Kidney (tissue), 22 donors: ENCODE measurements at places on chromosomes 11 and 22. TPM values are rescaled to one million over a fixed set of nuclear protein-coding genes. Genes with fewer than 3 reads are reported as not detected.
A peak's percentile ranks its signal among the peaks of the same experiment; 100 is the strongest.

DNA sequence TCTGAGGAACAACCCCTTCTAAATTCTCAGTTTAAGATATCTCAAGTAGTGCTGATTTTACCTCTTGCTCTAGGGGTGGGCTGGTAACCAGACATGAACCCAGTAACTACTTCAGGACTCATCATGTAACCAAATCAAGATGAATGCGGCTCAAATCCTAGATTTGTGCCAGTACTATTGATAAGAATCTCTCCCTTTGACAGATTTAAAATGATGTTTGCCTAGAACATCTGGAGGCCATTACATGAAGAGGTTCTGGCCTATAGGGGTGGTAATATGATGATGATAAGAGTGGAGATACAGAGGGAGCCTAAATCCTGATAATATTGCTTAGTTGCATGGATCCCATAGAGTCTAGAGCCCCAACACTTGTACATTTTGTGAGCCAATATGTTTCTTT is 672.6 kb upstream of the ANO5 start:
- no peaks in the 10 kb centered on the region for H3K4me1 ChIP-seq
- no peaks in the 10 kb centered on the region for H3K27me3 ChIP-seq
- DNase-seq, result no peak
- H3K36me3 ChIP-seq, result no peaks in the 10 kb centered on the region
- no peak overlapping the region for H3K27ac ChIP-seq
- H3K4me3 ChIP-seq, result no peak overlapping the region

DNA sequence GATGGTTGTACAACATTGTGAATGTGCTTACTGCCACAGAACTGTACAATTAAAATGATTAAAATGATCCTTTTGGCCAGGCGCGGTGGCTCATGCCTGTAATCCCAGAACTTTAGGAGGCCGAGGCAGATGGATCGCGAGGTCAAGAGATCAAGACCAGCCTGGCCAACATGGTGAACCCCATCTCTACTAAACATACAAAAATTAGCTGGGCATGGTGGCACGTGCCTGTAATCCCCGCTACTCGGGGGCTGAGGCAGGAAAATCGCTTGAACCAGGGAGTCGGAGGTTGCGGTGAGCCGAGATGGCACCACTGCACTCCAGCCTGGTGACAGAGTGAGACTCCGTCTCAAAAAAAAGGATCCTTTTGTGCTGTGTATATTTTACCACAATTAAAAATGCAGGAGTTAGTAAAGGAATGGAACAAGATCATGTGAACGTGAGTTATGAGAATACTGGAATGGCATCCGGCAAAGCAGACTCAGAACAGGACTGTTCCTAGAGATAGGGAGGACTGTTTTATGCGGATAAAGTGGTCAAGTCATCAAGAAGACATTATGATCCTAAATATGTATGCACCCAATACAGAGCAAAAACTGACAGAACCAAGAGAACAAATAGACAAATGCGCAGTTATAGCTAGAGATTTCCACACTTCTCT is 58.0 kb upstream of the CLDN5 start:
- H3K27me3 ChIP-seq, result no peaks in the 10 kb centered on the region
- H3K4me1 ChIP-seq, result no peaks in the 10 kb centered on the region
- no peak overlapping the region for H3K27ac ChIP-seq
- no peak for DNase-seq

- no peaks in the 10 kb centered on the region for H3K4me1 ChIP-seq
- no peaks in the 10 kb centered on the region for H3K36me3 ChIP-seq
- no peak for DNase-seq
- no peak overlapping the region for H3K4me3 ChIP-seq
- no peaks in the 10 kb centered on the region for H3K27me3 ChIP-seq
Measured at GRCh38 chr11:74147199-74147929, 23.4 kb downstream of the C2CD3 start.

GRCh38 chr22:43036282-43036829 is 21.4 kb upstream of the PACSIN2 start:
- no peak overlapping the region for H3K4me3 ChIP-seq
- no peaks in the 10 kb centered on the region for H3K36me3 ChIP-seq
- H3K4me1 ChIP-seq, result no peaks in the 10 kb centered on the region
- DNase-seq, result peak; percentile 53

DNA sequence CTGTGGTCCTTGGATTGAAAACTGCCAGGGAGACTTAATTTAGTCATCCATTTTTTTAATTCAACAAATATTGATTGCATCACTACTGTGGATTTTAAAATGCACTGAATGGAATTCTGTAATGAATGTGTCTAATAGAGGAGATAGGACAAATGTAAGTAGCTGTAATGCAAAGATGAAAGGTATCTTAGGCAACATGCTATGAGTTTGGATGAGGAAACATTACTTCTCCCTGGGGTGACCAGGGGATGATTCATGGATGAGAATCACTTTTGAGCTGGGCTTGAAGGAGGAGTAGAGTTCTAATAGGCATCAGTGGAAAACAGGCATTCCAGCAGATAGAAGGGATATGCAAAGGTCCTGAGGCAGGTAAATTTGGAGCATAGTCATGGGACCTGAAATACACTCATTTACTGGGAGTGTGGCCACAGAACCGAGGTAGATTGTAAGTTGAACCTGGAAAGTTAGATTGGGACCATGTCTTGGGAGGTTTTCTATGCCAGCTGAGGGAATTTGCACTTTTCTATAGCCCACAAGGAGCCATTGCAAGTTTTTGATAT is 43.4 kb downstream of the PKNOX2 start:
- H3K27ac ChIP-seq, result no peak overlapping the region
- H3K36me3 ChIP-seq, result no peaks in the 10 kb centered on the region
- H3K4me3 ChIP-seq, result no peak overlapping the region
- no peaks in the 10 kb centered on the region for H3K27me3 ChIP-seq
- DNase-seq, result no peak

GRCh38 chr22:38114484-38115398 is 4.3 kb upstream of the BAIAP2L2 start:
- H3K27ac ChIP-seq, result no peak overlapping the region
- H3K27me3 ChIP-seq, result no peaks in the 10 kb centered on the region
- peaks cover 8% of the 10 kb centered on the region for H3K4me1 ChIP-seq
- H3K36me3 ChIP-seq, result no peaks in the 10 kb centered on the region
- DNase-seq, result peak; percentile 87

Gene MEI1
- 14.6 TPM for total RNA-seq

GRCh38 chr22:19892925-19893324 is 38.3 kb upstream of the GNB1L start:
- no peaks in the 10 kb centered on the region for H3K4me1 ChIP-seq
- H3K27ac ChIP-seq, result no peak overlapping the region
- no peak for DNase-seq
- no peaks in the 10 kb centered on the region for H3K27me3 ChIP-seq

Gene RBX1
- 56.2 TPM for total RNA-seq

Gene MN1
- total RNA-seq, result 3.2 TPM

Gene GGTLC2
- total RNA-seq, result 0.76 TPM

DNA sequence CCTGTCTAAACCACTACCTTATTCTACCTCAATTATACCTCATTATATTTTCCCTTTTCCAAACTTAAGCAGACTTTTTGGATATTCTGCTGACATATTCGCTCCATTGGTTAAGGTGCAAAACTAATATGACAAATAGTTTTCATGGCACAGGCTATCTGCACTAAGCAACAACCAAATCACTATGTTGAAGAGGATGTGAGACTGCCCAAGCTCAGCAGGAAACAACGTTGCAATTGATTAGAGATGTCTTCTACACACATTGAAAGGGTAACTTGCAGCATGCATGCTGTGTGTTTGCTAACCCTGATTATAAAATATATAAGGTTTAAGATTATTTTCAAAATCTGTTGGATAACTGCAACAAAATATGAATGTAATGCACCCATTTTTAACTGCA is 61.6 kb downstream of the STK33 start:
- no peak overlapping the region for H3K4me3 ChIP-seq
- H3K27ac ChIP-seq, result no peak overlapping the region

GRCh38 chr11:74203966-74204365 is 32.9 kb downstream of the PPME1 start:
- no peaks in the 10 kb centered on the region for H3K27me3 ChIP-seq
- no peaks in the 10 kb centered on the region for H3K4me1 ChIP-seq
- no peak overlapping the region for H3K4me3 ChIP-seq
- DNase-seq, result no peak
- no peak overlapping the region for H3K27ac ChIP-seq

DNA sequence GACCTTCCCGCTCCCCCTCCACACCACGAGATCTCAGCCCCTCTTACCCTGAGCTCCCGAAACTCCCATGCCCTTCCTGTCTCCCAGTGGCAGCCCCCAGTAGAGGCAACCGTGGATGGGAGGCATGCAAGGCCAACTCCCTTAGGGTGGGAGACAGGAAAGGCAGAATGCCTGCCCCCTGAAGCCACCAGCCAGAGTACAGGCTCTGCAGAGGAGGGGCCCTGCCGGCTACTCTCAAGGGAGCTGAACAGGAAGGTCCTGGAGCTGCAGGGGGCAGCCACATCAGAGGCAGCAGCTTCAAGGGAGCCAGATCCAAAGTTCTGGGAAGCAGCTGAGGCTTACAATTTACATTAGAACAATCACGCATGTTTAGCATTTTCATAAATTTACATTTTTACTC is 38.3 kb downstream of the PDE2A start:
- H3K4me1 ChIP-seq, result peaks cover 3% of the 10 kb centered on the region
- H3K27ac ChIP-seq, result no peak overlapping the region
- no peak for DNase-seq
- no peak overlapping the region for H3K4me3 ChIP-seq
- peaks cover 6% of the 10 kb centered on the region for H3K27me3 ChIP-seq

Gene C11orf24
- 31.7 TPM for total RNA-seq

DNA sequence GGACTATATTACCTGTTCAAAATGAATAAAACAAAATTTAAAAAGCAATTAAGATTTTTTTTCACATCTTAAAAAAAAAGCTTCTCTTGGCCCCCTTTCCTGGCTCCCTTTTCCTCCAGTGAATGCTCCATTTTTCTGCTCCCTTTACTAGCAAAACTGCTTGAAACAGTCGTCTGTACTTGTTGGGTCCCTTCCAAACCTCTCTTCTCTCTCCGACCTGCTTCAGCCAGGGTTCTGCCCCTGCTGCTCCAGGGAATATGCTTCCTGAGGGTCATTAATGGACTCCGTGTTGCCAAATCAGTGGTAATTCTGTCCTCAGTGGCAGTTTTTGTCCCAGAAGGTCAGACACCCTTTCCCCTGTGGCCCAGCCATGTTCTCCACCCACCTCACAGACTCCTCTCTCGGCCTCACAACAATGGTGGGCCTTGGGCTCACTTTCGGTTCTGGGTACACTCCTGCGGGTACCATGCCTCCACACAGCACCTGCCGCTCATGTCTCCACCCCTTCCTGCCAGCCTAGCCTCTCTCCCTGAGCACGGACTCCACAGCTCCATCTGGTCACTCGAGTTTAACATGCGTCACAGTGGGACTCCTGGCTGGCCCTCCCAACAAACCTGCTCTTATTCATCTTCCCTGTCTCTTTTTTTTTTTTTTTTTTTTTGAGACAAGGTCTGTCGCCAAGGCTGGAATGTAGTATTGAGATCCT is 7.8 kb upstream of the POLR3H start:
- no peaks in the 10 kb centered on the region for H3K27me3 ChIP-seq
- peaks cover 5% of the 10 kb centered on the region for H3K4me1 ChIP-seq
- H3K4me3 ChIP-seq, result no peak overlapping the region
- no peaks in the 10 kb centered on the region for H3K36me3 ChIP-seq
- DNase-seq, result no peak

GRCh38 chr11:103995896-103996295 is 40.5 kb upstream of the DDI1 start:
- H3K27me3 ChIP-seq, result no peaks in the 10 kb centered on the region
- no peaks in the 10 kb centered on the region for H3K36me3 ChIP-seq
- H3K4me1 ChIP-seq, result no peaks in the 10 kb centered on the region
- no peak for DNase-seq

- peak; percentile 47 for DNase-seq
- H3K27me3 ChIP-seq, result peaks cover 6% of the 10 kb centered on the region
- no peaks in the 10 kb centered on the region for H3K36me3 ChIP-seq
- no peak overlapping the region for H3K4me3 ChIP-seq
Measured at GRCh38 chr11:13965337-13965736, 2.8 kb downstream of the SPON1 start.

GRCh38 chr11:123475469-123475868 is 45.4 kb downstream of the GRAMD1B start:
- H3K27ac ChIP-seq, result peak overlapping the region; percentile 69
- no peaks in the 10 kb centered on the region for H3K36me3 ChIP-seq
- peaks cover 8% of the 10 kb centered on the region for H3K4me1 ChIP-seq
- no peak overlapping the region for H3K4me3 ChIP-seq
- no peaks in the 10 kb centered on the region for H3K27me3 ChIP-seq
- peak; percentile 75 for DNase-seq

Gene MAP4K2
- 12.5 TPM for total RNA-seq

- no peak for DNase-seq
- no peaks in the 10 kb centered on the region for H3K4me1 ChIP-seq
- H3K36me3 ChIP-seq, result peaks cover 8% of the 10 kb centered on the region
- H3K27ac ChIP-seq, result peak overlapping the region; percentile 73
- H3K27me3 ChIP-seq, result no peaks in the 10 kb centered on the region
Measured at GRCh38 chr22:28773461-28773867, 969 bp downstream of the CCDC117 start.
